Common myeloid progenitor, CD34-positive (primary cell): ENCODE measurements at places on chromosomes 4 and X.

- DNase-seq = no peak
Measured at GRCh38 chr4:89805297-89805696, 31.7 kb downstream of the SNCA start.

DNA sequence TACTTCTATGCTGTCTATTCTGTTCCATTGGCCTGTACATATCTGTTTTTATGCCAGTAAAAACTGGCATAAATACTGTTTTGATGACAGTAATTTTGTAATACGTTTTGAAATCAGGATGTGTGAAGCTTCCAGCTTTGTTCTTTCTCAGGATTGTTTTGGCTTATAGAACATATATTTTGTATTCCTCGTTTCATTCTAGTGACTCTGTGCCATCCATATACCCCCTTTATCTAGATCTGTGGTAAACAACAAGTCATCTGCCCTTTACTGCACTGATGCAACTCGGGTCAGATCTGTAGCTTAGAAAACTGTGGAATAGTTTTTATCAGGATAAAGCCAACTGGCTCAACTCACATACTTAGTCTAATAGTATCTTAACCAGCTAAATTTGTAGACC, 233.7 kb downstream of the PRDM5 start:
- no peak for DNase-seq

DNA sequence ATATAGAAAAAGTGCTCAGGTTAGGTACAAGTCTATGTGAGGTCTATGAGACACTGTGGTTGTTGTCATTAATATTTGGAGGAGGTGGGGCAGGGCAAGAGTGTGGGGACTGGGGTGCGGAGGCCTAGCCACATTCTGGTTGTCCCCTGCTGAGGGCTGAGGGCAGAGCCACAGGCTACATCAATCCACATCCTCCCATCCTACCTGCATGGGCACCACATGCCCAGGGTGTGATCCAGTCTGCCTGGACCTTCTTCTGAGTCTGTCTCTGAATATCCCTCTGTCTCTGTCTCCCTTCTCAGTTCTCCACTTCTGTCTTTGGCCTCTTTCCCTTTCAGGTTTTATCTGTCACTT, 1.2 kb upstream of the GATA1 start:
- DNase-seq = no peak

DNA sequence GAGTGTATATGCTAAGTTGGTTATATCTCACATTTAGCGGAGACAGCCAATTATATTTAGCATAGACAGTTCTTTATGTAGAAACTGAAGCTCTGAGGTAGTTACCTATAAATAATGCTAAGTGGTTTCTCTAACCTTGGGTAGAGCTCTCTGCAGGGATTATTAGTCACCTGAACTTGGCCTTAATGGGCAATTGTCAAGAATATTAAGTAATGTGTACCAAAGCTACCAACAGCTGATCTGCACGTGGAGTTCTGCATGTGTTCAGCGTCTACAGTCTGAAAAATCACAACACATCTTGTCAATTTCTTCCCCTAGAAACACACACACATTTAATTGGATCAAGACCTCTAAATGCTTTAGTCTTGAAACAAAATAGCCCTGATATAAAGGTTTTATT, 740.6 kb upstream of the FAM241A start:
- no peak for DNase-seq

DNA sequence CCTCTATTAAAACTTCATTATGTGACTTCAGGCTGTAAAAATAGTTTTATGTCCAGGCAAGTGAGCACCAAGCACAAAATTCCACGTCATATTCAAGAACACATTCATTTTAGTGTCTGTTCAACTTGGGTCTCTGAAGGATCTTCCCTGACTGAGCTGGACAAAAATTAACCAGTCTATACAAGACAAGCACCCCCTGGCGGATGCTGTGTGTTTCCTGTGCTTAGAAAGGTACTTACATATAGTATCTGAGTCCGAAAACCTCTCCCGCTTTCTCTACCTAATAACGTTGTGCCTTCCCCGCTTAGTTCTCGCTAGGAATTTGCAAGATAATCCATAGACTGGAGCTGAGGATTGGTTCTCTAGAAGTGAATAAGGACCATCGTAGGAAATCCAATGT, 2214.5 kb upstream of the TENM3 start:
- peak; percentile 20 for DNase-seq

- no peak for DNase-seq
Measured at GRCh38 chrX:11751261-11751660, 6.8 kb upstream of the MSL3 start.

DNA sequence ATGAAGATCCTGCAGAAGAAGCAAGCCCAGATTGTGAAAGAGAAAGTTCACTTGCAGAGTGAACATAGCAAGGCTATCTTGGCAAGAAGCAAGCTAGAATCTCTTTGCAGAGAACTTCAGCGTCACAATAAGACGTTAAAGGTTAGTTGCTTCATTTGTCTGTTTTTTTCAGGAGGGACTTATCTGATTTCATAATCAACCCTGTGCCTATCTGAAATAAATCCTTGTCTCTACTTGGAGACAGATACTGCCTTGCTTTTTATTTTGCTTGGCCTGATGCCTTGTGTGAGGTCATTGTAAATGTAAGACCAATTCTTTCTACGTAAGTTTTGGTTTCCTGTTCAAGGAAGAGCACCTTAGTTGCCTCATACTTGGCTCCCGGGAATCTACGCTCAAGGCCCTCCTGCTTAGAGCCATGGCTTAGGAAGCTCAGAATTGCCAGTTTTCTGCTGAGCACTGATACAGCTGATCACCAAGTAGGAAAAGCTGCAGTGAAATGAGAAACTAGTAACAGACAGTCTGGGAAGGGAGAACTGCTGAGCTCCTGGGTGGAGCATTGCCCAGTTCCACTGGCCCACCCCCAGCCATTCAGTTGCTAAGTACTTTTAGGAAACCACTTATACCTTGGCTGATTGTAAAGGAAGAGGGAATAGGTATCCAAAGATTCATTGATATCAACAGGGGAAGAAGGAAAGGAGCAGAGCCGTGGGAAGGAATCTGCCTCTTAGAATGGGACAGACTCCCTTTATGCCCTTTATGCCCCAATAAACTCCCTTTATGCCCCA, 41.8 kb downstream of the RBBP7 start:
- no peak for DNase-seq

DNA sequence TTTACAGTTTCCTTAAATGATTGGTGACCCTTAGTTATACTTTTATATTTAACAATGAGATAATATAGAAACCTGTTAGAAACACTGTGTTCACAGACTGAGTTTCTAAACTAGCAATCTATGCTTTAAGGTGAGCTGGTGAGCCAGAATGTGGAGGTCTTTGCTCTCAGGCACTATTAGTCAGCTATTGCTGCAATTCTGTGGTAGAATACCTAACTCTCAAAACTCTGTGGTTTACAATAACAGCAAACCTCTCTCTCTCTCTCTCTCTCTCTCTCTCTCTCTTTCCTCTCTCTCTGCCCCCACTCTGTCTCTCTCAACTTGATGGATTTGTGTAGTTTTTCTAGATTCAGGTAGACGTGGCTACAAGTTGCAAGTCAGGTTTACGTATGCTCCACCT, 17.6 kb upstream of the LCORL start:
- DNase-seq = no peak

DNA sequence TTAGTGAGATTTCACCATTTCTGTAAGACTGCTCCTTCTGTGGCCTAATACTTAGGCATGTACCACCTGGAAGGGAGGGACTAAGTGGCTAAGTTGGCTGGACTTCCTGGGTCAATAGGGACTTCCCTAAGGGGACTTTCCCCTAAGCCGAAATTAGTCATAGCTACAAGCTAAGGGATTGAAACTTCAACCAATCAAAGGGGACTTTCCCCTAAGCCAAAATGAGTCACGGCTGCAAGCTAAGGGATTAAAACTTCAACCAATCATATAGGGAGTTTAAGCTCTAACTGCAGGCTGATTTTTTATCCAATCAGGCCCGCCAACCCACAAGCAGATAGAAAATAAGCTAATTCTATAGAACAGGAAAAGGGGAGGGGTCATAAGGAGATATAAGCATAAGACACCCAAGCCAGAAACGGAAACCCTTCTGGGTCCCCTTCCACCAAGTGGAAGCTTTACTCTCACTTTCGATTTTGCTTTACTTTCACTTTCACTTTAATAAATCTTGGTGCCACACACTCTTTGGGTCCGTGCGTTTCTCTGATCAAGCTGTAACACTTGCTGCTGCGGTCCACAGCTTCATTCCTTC, 382.8 kb downstream of the KLHL4 start:
- peak; percentile 2 for DNase-seq

GRCh38 chr4:173346074-173346473, 11.9 kb upstream of the HMGB2 start:
- DNase-seq = no peak

- DNase-seq = no peak
Measured at GRCh38 chrX:122238801-122239200, 945.3 kb upstream of the GRIA3 start.

- DNase-seq = peak; percentile 11
Measured at GRCh38 chr4:109214622-109215301, 87.7 kb downstream of the COL25A1 start.

- DNase-seq = no peak
Measured at GRCh38 chr4:101239665-101240064, 107.7 kb downstream of the PPP3CA start.

GRCh38 chr4:184344899-184345572, 127.4 kb upstream of the ENPP6 start:
- DNase-seq = no peak

GRCh38 chr4:42768125-42768748, 111.3 kb upstream of the ATP8A1 start:
- no peak for DNase-seq

DNA sequence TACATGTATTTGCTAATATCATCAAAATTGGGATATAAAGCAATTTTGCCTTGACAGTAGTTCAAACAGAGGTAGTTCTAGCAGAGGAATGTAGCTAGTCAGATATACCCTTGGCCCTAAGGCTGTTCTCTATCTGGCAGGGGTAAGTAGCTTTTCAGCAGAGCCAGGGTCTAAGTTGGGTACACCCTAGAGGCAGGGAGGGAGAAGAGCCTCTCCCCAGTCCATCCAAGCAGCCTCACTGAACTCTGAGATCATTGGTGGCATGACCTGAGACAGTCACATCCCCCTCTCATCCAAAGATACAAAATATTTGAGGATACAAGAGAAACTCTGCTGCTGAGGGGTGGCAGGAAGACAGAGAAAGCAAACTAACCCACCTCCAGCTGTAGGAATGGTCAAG, 343.7 kb downstream of the DHX15 start:
- no peak for DNase-seq

GRCh38 chrX:41695426-41695825, 6.7 kb downstream of the GPR34 start:
- DNase-seq = no peak

DNA sequence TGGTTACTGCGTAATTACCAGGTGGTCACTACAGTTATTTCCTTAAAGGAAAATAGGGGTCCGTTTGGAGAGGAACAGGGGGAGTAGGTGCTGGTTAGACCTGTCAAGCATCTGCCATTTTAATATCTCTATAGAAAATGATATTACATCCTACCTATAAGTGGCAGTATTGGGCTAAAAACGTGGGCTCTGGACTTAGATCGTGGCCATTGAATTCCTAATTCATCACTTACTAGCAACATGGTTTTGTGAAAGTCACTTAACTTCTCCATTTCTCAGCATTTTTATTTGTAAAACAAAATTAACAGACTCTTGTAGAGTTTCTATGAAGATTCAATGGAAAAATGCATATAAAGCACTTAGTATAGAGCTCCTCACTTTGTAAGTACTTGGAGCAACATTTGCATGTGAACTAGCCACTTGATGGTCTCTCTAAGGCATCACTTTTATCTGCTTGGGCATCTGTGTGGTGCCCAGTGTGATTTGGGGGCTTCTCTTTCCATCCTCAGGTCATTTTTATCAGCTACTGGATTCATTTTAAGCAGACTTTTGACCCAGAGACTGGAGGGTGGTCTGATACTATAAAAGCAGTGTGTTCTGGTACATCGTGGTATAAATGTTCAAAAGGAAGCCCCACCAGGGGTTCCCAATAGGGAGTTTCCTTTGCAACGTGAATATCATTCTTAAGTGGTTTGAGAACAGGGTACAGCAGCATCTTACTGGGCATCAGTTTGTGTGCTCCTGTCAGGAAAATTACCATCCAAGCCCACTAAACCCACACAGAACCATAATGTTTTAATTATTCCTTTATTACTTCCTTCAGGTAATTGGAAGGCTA, 42.7 kb upstream of the RASSF6 start:
- peak; percentile 81 for DNase-seq

DNA sequence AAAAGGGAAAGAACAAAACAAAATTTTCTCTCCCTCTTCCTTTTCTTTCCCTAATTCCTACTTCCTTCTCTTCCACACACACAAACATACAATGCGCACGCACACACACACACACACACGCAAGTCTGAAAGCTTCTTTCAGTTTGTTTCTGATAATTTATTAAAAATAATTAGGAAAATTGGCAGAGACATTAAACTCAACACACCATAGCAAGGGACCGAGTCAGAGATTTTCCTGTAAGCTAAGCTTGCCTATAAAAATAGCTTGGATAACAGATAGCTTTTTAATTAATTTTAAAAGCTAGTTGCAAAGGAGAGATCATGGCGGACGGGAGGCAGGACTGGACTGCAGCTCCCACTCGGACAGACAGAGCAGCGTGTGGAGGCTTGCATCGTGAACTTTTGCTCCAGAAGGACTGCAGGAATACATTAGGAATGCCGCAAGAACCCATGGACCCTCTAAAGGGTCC, 92.6 kb upstream of the MAPK10 start:
- no peak for DNase-seq

- peak; percentile 75 for DNase-seq
Measured at GRCh38 chr4:76147454-76148141, 599 bp downstream of the NUP54 start.

- no peak for DNase-seq
Measured at GRCh38 chr4:95729596-95729995, 110.3 kb upstream of the PDHA2 start.

GRCh38 chr4:57220734-57221133, 110.5 kb upstream of the IGFBP7 start:
- DNase-seq = no peak

GRCh38 chr4:160316036-160316435, 1213.2 kb downstream of the RAPGEF2 start:
- no peak for DNase-seq

DNA sequence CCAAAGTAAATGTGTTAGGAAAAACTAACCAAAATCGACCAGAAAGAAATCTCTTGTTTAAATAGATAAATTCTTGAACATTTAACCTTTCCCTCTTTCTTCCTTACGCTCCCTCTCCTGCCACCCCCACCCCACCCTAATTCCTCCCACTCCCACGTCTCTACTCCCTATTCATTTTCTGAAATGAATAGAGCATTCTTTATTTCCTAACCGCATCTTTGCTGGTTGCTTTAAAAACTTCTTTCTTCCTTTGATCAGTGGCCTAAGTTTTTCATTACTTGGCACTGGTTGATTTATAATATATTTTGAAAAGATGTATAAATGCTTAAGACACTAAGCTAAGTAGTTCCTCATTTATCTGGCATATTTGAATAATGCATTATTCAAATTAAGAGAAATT, 33.9 kb downstream of the BMPR1B start:
- DNase-seq = no peak

GRCh38 chrX:135985973-135986310, 707 bp downstream of the SLC9A6 start:
- DNase-seq = no peak

DNA sequence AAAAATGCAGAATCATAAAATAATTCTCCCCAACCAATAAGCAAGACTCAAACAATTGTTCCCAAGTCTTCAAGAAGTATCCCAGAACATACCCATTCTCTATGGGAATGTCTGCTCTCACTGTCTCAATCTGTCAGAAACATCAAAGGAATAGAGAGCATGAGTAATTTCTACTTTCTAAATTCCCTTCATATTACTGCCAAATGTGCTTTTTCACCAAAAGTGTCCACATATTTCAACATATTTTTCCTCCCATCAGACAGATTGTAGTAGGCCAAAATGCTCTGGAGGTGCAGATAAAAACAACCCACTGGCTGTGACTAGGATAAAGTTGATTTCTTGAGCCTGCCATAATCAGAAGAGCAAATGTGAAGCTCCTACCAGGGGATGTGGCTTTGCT, 692.0 kb upstream of the FAM241A start:
- no peak for DNase-seq
